ENCODE measurements at places on chromosomes 13 and 19. TPM values are rescaled to one million over a fixed set of nuclear protein-coding genes. Genes with fewer than 3 reads are reported as not detected.

GRCh38 chr13:92769046-92769445 is 457.6 kb upstream of the GPC6 start:
- no peak for DNase-seq

DNA sequence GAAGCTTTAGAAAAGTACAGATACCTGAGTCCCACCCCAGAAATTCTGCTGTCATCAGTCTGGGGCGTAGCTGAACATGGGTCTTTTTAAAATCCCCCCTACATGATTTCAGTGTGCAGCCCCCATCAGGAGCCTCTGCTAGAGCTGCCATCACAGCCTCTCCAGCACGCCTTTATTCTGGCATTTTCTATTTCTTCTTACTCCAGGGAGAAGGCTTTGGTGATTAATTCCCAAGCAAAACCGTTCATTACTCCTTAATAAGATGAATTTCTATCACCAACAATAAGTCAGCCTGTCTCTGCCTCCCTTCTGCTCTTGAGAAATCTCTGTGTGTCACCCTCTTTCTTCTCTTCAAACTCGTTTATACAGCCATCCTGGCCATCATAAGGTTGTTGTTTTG is 160.3 kb downstream of the KATNAL1 start:
- no peak for DNase-seq

DNA sequence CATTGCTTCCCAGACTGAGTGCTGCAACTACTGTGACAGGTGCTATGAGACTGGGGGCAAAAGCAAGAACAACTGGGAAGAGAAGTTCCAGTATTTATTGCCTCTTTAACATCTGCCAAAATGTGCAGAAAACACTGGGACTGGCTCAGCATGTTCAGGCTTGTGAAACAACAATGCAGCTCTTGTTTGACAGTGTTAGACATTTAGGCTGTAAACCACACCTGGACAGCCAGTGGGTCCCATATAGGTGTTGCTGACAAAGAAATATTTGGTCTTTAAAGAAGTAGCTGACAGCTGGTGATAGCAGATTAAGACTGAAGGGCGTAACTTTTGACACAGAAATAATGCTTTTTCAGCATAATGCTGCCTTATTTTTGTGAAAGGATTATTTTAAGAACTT is 88.1 kb downstream of the STOML3 start:
- DNase-seq, result no peak

- no peak for DNase-seq
These were observed 84.7 kb upstream of the DOCK9 start for GRCh38 chr13:99062593-99062992.

DNA sequence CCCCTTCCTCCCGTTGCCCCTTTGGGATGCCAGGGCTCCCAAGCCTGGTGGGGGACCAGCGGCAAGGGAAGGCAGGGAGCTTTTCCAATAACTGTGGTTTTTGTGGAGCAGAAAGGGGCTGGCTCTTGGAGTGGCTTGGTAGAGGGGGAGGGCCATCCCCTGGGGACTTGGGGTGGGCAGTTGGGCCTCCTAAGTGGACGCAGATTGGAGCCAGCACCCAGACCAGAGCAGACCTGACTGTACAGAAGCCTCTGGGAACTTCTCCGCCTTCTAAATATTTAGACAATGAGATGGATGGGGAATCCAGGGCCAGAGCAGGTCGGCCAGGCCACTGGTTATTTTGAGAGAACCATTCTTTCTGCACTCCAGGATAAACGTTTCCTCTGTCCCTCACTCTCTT is 4.2 kb downstream of the PTGIR start:
- DNase-seq, result no peak

DNA sequence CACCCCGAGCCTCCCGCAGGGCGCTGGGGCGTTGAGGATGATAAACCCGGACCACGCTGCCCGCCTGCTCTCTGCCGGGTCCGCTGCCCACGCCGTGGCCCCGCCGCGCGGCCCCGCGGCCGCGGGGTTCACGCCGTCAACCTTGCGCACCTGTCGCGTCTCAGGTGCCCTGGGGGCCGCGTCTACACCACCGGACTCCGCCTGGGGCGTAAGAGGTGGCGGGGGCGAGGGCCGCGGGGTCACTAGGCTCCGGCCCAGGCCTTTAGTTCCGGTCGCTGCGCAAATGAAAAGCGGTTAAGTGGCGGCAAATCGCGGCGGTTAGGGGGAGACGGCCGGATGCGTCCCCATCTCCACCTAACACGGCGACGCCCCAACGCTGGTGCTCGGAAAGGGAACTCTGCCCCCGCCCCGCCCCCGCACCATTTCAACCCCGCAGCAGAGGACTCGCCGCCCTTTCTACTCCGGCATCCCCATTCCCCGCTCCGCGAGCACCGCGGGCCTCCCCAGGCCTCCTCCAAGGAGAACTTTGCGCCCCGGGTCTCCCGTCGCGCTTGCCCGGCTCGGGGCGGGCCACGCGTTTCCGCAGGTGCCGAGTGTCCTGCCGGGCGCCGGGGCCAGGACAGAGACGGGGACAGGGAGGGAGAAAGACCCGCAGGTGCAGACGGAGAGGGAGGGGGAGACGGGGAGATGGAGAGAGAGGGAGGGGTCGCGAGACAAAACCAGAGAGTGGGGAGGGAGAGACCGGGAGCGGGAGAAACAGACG is 4.3 kb downstream of the ONECUT3 start:
- DNase-seq, result no peak

GRCh38 chr19:50147462-50148423 is 15.3 kb downstream of the IZUMO2 start:
- DNase-seq, result peak; percentile 96

- no peak for DNase-seq
These were observed 9.0 kb downstream of the TNFSF14 start for GRCh38 chr19:6660930-6661329.

Gene PHLDB3
- total RNA-seq, result 11.5 TPM

Gene REEP6
- total RNA-seq, result 2.3 TPM

Gene C2CD4C
- total RNA-seq, result 2.2 TPM

Gene FGF9
- 1.7 TPM for total RNA-seq

All from esophagus muscularis mucosa (tissue), 4 donors.